Caco-2 (cell line): ENCODE measurements at places on chromosomes 6 and 20.

DNA sequence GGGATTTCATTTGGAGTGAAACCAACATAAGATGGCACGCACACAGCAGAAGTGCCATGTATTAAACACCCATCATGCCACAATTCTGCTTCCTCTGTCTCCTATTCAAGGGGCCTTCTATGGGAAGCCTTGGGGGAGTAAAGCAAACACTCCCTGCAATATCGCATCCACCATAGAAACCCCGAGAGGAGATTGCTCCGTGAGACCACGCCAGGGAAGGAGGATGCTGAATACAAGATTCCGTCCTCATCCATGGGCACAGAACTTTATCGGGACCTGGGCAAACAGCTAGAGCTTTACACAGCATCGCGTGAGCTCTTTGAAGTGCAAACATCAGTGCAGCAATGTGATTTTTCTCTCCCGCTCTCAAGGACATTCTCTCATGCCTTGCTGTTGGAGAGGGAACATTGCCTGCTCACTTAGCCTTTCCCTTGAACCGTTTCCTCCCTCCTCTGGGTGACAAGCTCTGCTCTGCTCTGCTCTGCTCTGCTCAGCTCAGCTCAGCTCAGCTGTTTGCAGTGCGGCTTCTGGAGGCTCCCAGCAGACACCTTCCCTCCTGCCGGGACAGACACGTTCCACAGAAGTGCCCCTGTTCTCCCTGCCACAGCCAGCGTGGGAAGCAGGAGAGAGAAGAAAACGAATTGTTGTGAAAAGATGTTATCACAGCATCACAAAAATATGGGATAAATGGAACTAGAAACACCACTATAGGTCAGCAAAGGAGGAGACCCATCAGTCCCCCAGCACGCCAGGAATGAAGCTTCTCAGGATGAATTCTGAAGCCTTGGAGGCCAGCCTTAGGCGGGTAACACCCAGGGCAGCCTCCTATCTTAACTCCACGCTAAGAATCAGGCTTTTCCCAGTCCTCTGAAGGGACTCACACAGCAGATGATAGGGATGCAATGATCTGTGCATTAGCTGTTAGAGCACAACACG is 48.2 kb downstream of the RNASET2 start:
- DNase-seq, result no peak

- no peak for DNase-seq
Measured at GRCh38 chr20:57379263-57379647, 11.9 kb upstream of the RBM38 start.

GRCh38 chr6:70298068-70298467 is 4.8 kb downstream of the COL9A1 start:
- no peak for DNase-seq

DNA sequence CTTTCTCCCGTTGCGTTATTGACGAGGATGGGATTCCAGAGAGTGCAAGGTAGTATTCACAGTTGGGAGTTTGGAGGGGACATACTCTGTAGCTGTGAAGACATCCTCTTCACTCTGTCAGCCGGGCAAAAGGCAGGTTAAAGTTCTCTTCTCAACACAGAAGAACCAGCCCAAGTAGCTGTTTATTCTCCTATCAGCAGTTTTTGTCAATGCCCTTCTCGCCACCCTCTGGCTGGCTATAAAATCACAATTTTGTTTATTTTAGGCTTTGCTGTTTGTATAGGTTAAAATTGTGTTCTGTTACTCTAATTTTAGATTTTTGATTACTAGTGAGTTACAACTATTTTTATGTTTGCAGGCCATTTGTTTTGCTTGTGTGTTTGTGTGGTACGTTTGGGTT is 37.9 kb upstream of the MAS1 start:
- DNase-seq, result peak; percentile 32

GRCh38 chr6:160260367-160260766 is 1.7 kb upstream of the SLC22A2 start:
- DNase-seq, result no peak

DNA sequence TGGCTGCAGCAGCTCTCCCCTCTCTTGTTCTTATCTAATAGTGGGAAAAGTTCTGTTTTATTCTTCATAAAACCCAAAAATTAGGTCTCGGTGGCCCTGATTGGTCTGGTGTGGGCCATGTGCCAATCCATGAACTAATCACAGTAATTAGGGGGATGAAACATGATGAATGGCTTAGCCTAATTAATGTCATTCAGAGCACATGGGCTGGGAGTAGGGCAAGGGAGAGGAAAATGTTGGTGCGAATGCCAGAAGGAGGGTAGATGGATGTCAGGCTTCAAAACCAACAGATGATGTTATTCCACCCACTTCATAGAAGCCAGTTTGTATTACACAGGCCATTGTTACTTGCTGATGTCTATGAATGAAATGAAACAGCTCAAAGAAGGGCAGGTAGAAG is 46.5 kb downstream of the PLEKHG1 start:
- DNase-seq, result no peak

GRCh38 chr6:36642913-36643817 is 35.3 kb upstream of the CDKN1A start:
- no peak for DNase-seq

- DNase-seq, result no peak
Measured at GRCh38 chr6:112651239-112651638, 304.1 kb downstream of the RFPL4B start.

DNA sequence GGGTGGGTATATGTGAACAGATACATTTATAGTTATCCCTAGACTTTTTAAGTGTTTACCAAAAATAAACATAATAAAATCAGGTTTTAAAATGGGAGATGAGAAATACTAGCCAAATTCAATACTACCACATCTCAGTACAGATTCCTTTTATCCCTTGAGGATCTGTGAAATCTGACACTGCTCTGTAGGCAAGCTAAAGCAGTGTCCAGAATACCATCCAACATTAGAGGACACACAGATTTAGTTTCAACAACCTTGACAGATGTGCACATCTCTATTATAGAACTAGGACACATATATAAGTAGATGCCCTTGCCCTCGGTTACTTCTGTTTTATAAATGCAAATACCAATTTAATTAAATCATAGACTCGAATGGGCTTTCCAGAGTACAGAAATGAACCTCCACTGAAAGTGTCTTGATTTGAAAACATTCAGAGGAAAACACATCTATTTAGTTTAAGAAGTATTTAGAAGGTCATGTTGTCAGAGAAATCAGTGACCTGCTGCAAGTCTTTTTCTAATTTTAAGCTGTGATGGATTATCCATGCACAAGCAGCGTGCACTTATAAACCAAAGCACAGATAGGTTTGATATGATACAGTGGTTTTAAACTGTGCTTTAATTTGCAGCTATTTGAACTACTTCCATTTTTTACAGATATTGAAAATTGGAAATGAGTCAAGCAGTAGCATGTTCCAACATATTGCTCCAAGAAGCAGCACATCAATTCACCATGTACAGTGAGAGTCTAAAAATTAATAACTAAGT is 156.3 kb upstream of the EPHA7 start:
- DNase-seq, result no peak

DNA sequence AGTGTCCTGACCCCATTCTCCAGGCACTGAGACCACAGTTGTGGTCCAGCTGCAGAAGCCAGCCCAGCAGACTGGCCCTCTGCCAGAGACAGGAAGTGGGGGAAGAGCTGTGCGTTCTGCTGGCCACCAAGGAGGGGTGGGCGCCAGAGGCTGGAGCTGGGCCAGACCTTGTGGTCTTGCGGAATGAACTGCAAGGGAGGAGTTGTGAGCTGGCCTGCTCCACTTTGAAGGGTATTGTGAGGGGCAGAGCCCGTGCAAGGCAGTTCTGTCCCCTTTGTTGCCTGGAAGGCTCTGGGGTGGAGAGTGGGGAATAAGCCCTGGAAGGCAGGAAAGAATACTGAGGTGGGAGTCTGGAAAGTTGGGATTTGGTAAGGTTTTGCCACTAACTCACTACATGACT is 3.6 kb upstream of the MDFI start:
- DNase-seq, result no peak

- no peak for DNase-seq
Measured at GRCh38 chr6:112330879-112331265, 16.3 kb upstream of the RFPL4B start.

- DNase-seq, result peak; percentile 84
Measured at GRCh38 chr20:62921119-62921687, 5.1 kb downstream of the DIDO1 start.

DNA sequence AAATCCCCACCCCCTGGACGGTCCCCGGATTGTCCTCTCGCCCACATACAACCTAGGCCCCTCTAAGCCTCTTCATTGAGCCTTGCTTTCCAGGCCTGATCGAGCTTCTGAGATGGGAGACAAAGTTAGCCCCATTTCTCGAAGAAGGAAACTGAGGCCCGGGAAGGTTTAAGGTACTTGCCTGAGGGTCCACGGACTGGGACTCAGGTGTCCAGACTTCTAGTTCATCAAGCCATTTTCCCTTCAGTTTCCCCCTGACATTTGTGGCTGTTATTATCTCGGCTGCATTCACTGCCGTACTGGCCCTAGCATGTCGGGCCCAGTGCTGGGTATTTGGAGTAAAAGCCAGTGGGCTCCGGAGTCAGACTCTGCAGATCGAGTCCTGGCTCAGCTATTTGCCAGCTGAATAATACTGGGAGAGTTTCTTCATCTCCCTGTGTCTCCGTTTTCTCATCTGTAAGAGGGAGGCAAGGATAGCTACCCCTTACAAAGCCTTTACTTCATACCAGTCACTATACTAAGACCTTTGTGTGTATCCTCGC is 633 bp downstream of the RPRD1B start:
- DNase-seq, result no peak

DNA sequence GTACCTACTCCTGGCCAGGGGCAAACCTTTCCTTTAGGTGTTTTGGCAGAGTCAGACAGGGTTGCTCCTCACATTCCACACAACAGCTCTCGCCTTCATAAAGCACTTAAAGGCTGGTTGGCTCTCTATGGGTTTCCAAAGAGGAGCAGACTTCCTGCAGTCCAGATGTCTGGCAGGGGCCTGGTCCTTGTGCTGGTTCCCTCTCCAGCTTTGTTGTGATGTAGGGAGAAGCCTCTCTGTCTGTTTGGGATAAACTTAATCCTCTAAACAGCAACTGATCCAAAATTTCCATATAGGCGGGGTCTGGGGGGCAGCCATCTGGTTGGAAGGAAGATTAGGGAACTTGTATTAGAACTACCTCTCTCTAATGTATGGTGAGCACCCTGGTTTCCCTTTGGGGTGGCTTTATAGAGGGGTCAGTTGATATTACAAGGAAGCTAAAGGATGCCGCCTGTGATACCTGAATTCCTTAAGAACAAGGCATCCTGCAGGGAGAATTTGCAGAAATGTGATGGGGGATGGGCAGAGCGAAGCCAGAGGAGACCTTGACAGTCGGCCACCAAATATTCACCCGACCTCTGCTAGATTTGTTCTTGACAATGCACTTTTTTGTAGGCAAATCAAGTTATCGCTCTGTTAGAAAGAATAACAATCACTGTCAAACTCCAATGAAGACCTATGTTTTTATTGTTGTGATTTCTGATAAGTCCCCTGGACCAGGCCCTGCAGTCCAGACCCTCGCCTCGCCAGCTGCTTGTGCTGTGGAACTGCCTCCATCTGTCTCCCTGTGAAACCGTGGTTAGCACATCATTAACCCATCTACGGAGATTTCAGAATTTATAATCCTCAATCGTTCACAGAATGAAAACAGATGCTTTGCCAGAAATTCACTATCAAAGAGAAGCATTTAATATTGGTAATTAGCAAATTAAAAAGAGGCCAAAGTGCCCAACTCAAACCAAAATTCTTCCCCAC is 94.0 kb upstream of the RALGAPA2 start:
- DNase-seq, result no peak

GRCh38 chr20:44837946-44838345 is 27.6 kb upstream of the RIMS4 start:
- DNase-seq, result no peak

- DNase-seq, result no peak
Measured at GRCh38 chr6:166417285-166417691, 34.5 kb upstream of the MPC1 start.

DNA sequence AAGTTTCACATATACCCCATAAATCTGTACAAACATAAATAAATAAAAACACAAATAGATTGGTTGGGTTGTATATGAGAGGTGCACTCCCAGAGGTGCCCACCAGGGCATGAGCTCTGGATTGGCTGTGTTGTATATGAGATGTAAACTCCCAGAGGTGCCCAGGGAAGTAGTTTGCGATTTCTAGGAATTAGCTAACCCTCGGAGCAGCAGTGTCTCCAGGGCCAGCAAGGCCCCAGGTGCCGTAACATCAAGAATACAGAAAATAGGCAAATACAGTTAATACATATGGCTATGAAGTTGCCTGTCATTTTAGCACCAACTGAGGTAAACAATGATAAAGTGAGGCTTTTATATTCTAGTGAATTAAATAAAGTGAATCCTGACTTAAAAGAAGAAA is 5.4 kb upstream of the GINM1 start:
- DNase-seq, result no peak

- DNase-seq, result no peak
Measured at GRCh38 chr6:81638366-81638765, 114.1 kb downstream of the TENT5A start.

GRCh38 chr6:128117916-128118315 is 217.1 kb upstream of the THEMIS start:
- no peak for DNase-seq

GRCh38 chr6:117927866-117928265 is 20.8 kb downstream of the SLC35F1 start:
- DNase-seq, result no peak
